ELF-1 (cell line): ENCODE measurements at places on chromosomes 3 and 15.

DNA sequence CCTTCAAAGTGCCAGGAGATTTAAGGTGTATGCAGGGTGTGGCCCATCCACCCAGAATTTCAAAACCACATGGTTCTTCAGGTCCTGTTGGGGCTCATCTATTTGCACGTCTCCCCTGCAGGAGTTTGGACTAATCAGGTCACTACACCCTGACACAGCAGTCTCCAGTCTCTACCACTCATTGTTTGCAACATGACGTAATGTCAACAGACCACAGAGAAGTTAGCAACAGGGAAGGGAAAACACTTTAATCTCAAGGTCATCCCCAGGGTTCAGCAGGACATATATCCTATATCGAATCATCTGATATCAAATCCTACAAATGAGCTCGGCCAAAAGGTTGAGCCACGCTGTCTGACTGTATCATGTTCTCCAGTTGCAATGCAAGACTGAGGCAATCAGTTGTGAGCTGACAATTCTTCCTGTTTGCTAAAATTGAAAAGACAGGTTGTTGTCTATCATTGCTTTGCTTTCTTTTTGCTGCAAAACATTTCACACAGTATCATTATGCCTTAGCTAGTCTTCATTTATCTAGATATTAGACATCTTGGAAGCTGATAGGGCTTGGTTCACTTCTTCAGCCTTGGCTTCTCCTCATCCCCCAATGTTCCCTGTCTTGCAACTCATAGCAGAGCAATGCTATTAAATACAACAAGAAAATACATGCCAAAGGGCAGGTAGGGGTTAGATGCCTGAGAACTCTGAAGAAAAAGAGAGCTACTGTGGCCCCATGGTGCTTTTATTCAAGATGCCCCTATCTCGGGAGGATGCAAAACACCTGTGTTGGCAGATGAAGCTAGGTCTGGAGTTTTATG lies 13.4 kb upstream of the LEKR1 start:
- DNase-seq = no peak

DNA sequence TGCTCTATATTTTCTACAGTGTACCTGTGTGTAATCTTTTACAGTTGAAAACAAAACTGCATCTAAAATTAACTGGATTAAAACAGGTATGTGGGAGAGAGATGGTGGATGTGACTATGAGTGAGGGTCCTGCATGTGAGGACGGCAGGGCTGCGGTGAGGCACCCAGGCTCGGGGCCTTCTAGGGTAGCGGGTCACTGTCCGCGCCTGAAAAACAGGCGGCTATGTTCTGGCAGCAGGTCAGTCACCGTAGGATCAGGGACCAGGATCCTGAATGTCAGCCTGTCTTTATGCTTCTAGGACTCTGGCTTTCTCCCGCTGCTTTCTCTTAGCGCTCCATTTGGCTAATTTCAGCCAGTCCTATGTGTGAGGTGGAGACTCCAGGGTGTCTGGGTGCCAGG lies 12.6 kb downstream of the TMEM40 start:
- DNase-seq = no peak

DNA sequence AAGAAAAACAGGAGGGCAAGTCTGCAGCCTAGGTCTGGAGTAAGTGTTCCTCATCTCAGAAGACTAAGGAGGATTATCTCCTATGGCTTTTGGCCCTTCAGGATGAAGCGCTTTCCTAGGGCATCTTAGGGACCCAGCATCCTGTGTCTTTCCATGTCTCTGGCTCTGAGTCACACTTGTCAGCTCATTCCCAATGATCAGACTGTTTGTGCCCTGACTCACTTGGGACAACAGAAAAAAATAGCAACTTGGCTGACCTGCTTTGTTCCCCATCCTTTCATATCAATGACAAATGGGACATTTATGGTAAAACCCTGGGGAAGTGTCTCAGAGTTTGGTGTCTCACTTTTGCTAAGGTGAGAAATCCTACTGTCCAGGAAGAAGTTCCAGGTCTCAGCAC lies 76.2 kb upstream of the OXTR start:
- no peak for DNase-seq

DNA sequence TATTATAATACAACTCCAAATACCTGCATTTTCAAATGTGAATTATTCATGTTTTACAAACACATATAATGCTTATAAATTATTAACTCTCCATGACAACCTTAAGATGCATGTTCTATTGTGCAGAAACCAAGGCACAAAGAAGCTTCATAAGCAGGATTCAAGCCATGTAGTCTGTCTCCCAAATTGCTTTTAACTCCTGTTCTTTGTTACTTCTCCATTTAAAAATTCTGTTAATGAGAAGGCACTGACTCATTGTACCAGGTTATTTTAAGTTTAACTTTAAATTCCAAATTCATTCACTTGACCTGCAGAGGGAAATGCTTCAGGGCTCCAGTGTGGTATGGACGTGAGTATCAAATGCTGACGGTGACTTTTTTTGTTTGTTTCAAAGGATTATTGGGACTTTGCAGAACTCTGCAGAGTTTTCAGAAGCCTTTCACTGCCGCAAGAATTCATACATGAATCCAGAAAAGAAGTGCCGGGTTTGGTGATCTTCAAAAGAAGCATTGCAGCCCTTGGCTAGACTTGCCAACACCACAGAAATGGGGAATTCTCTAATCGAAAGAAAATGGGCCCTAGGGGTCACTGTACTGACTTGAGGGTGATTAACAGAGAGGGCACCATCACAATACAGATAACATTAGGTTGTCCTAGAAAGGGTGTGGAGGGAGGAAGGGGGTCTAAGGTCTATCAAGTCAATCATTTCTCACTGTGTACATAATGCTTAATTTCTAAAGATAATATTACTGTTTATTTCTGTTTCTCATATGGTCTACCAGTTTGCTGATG lies 100.0 kb downstream of the MME start:
- no peak for DNase-seq

GRCh38 chr3:14241716-14242115 lies 63.1 kb downstream of the LSM3 start:
- DNase-seq = no peak

DNA sequence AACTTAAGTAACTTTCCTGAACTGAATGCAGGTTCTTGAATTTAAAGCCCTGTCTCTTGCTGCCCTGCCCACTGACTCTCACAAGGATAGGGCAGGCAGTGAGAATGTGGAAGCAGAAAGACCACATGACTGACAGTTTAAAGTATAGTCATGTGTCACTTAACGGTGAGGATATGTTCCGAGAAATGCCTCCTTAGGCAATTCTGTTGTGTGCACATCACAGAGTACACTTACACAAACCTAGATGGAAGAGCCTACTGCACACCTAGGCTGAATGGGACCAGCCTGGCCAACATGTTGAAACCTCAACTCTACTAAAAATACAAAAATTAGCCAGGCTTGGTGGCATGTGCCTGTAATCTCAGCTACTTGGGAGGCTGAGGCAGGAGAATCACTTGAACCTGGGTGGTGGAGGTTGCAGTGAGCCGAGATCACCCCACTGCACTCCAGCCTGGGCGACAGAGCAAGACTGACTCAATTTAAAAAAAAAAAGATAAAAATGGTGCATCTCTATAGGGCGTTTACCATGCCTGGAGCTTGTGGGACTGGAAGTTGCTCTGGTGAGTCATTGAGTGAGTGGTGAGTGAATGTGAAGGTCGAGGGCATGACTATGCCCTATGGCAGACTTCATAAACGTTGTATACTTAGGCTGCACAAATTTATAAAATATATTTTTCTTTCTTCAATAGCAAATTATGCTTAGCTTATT lies 18.9 kb upstream of the COPG1 start:
- DNase-seq = no peak

GRCh38 chr15:42068601-42069000 lies 25.8 kb downstream of the PLA2G4D start:
- no peak for DNase-seq

- no peak for DNase-seq
These were observed 252.8 kb downstream of the CLSTN2 start for GRCh38 chr3:140187656-140188221.

DNA sequence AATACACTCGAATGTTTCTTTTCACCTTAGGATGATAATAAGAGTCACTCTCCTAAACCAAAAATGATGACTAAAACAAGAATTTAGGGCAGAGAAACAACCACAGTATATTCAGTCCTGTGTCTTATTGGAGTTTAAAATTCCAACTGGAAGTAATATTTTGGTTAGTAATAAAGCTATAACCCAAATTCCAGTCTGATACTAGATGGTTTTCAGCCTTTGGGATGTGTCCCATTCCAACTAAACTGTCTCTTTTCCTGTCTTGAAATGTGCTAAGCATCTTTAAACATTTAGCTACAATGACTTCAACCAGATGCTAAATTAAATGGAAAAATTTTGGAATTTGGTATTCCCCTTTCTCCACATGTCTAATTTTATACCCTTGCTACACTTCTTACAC lies 510.0 kb downstream of the ROBO1 start:
- DNase-seq = no peak

GRCh38 chr3:27713078-27713423 lies 9.1 kb downstream of the EOMES start:
- no peak for DNase-seq

- no peak for DNase-seq
These were observed 33.4 kb upstream of the PLAAT1 start for GRCh38 chr3:193207290-193208273.

GRCh38 chr3:14110699-14111098 lies 14.0 kb downstream of the CHCHD4 start:
- DNase-seq = no peak

GRCh38 chr3:54785976-54786375 lies 141.9 kb downstream of the LRTM1 start:
- DNase-seq = no peak

DNA sequence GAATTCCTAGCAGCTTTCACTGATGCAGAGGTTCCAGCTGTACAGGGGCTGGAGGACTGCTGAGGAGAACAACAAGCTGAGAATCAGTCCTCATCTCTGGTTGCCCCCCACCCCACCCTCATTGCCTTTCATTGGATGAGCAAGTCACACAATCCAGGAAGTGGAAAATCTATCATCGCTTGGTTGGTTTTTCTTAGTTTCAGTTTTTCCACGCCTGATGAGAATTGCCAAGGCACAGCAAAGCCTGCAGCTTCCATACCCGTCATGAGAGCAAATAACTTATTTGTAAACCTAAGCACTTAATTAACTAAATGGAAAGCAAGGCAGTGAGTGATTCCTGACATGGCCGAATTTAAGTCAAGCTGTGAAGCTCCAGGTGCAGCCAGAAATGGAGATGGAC lies 21.4 kb upstream of the LIPC start:
- DNase-seq = no peak

GRCh38 chr3:95134693-95135413 lies 1072.0 kb downstream of the NSUN3 start:
- no peak for DNase-seq

DNA sequence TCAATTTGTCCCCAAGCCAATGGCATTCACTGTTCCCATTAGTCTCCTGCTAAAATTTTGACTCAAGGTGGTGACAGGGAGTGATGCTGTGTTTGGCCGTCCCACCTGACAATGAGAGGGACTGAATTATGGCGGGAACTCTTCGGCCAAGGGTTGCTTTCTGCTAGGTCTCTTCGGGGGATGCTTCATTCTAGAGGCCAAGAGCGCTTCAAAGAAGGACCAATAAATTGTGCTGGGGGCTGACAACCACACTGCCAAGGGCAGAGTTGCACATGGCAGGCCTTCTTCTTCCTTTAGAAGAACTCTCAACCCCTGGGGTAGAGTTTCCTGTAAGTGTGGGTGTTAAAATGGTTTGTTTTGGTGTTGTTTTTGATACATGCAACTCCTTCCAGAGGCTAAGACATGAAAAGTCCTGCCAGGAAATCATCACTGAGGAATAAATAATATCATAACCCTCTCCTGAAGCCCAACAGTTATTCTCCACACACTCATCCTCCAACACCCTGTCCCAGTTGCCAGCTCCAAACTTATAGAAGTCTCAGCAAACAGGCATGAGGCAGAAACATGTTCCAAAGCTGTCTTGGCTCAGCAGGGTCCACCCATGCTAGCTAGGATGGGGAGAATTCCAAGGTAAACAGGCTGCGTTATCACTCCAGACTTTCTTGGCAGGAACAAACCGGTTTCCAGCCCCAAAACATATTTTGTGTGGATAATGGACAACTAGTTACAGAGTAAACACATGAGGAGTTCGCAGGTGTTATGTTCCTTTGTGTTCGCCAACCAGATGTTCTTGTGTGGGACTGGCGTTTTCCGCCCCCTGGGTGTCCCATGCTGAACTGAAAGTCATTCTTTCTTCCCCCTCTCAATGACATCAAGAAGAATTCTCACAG lies 396.7 kb upstream of the RGMA start:
- no peak for DNase-seq

DNA sequence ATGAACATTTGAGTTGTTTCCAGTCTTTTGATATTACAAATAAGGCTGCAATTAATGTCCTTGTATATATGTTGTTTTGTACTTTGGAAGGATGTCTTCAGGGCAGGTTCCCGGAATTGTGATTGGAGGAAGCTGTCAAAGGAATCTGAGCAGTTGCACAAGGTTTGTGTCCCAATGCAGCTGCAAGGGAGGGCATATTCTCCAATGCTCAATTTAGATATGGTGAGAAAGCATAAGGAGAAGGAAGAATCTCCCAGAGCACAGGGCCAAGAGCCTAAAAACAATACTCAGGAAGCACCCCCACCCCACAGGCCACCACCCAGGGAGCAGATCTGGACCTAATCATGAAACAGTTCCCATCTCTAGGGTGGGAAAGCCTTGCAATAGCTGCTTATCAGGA lies 228.0 kb upstream of the LRRFIP2 start:
- no peak for DNase-seq

- DNase-seq = no peak
These were observed 319.2 kb upstream of the TRIM42 start for GRCh38 chr3:140358686-140359085.

DNA sequence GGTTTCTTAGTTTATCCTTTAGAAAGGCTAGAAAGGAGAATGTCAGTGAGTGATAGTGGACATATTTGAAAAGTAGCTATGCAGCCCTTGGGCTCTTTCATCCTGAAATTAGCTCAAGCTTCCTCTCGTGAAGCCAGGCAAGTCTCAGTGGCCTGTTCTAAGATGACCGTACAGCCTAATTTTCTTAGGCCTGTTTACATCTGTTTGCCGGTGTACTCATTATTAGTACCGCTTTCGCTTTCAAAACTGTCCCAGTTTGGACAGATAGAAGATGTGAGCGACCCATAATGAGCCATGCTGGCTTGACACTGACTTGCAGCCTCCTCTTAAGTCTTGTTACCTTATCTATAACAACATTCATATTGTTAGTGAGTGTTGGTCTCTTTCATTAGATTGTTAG lies 5.7 kb upstream of the ARL14 start:
- DNase-seq = no peak
